ENCODE measurements at places on chromosomes 1 and 21. TPM values are rescaled to one million over a fixed set of nuclear protein-coding genes. Genes with fewer than 3 reads are reported as not detected.

PPIAL4G gene
- total RNA-seq, result 0.05 TPM

CLCA1 gene
- total RNA-seq, result 0.14 TPM

CA6 gene
- total RNA-seq, result 1.5 TPM

DMRTA2 gene
- total RNA-seq, result 0.14 TPM

GRCh38 chr1:6108937-6109614, 63.4 kb downstream of the KCNAB2 start:
- DNase-seq, result peak; percentile 21

DNA sequence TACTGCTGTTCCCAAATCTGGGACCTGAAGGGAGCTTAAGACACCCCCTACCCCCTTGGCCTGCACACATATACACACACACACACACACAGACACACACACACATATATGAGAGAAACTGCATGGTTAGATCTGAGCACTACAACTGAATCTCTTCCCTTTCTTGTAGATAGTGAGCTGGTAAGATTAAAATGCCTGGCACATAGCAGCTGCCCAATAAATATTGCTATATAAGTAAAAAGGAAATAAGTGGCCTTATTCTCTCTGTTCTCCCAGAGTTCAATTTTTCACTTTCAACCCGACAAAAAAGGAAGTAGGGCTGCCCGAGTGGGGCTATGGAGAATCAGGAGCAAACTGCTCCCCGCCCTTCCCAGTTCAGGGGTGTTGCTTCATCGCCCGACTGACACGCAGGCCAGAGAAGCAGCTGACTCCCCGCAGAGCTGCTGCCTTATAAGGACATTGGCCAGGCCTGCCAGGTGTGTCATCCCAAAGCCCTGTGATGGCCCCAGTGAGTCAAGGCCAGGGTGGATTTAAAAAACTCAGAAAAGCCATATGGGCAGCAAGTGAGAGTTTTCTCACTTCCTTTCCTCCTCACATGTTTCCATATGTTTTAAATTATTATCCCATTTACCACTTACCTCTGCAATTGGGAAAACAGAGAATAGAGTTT, 106.5 kb upstream of the SLC44A3 start:
- DNase-seq, result no peak

DNA sequence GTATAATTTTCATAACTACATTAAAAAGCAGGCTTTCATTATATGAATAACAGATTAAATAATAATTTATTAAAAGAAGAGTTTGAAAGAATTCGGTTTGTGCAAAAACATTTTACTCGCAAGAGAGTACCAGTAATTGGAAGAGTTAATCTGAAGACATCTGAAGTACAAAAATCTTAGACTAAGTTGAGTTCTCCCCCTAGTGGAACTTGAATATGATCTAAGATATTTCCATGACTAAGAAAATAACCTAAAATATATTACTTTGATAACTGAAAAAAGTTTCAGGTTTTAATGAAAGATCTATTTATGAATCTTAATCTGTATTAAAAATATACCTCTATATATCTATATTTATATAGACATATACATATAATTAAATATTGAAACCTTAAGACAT, 112.5 kb upstream of the GFI1 start:
- DNase-seq, result peak; percentile 26

DNA sequence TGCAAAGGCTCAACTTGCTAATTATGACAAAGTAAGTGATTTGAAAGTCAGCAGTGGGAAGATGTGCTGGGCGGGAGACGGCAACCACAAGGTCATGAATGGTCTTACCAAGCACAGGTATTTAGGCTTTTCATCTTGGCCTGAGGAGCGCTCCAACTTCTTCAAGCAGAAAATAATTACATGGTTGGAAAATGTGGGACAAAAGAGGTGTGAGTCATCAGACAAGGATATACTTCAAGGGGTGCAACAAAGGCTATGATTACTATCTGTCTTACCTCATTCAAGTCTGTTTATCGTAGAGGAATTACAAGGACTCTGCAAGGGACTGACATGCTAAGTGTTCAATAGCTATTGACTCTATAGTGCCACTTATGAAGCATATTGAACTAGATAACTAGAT, 2005.7 kb downstream of the MRPL39 start:
- DNase-seq, result no peak

GRCh38 chr1:225156254-225156653, 226.8 kb downstream of the DNAH14 start:
- DNase-seq, result no peak

GRCh38 chr1:160446945-160447600, 46.7 kb downstream of the VANGL2 start:
- no peak for DNase-seq

- no peak for DNase-seq
Observed at GRCh38 chr1:4932311-4933030, 278.1 kb downstream of the AJAP1 start.

- no peak for DNase-seq
Observed at GRCh38 chr1:64745181-64745985, 508 bp downstream of the RAVER2 start.

- no peak for DNase-seq
Observed at GRCh38 chr1:235972311-235972689, 92.6 kb downstream of the NID1 start.

DNA sequence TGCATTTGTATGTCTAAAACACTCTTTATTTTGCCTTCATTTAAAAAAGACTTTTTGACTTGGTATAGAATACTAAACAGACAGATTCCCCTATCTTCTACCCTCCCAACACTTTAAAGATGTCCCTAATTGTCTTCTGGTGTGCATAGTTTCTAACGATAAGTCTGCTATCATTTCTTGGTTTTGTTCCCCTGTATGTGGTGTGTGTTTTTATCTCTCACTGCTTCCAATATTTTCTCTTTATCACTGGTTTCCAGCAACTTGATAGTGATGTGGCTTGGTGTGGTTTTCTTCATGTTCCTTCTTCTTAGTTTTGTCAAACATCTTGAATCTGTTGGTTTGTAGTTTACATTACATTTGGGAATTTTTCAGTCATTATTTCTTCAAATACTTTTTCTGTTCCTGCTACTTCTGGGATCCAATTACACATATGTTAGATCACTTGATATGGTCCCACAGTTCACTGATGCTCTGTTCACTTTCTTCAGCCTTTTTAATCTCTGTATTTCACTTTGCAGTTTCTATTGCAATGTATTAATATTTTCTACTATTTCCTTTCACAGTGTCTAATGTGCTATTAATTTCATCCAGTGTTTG, 23.2 kb downstream of the F5 start:
- no peak for DNase-seq

GRCh38 chr1:173023343-173023742, 27.4 kb downstream of the TNFSF18 start:
- no peak for DNase-seq
